Stimulated activated CD8-positive, alpha-beta memory T cell treated with anti-CD3 and anti-CD28 coated beads, Interleukin-2, amount 100 ng/mL, for 1 hour (primary cell): ENCODE measurements at places on chromosomes 16 and 17.

DNA sequence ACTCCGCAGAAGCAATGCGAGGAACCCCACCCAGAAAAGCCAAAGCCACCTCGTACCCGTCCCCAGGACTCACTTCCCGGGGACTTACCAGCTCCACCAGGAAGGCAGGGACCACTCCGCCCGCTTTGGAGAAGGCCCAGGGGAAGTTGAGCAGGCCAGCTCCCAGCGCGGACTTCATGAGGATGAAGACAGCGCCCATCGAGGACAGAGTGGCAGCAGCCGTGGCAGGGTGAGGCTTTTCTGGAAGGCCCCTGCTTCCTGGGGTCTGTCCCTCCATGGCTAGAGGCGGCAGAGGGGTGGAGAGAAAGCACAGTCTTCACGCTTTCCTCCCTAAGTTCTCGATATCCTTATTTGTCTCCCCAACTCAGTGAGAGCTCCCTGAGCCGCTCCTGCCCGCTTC lies 714 bp downstream of the SLC38A8 start:
- no peak for DNase-seq

GRCh38 chr17:57475796-57476195 lies 219.5 kb downstream of the MSI2 start:
- DNase-seq: no peak

DNA sequence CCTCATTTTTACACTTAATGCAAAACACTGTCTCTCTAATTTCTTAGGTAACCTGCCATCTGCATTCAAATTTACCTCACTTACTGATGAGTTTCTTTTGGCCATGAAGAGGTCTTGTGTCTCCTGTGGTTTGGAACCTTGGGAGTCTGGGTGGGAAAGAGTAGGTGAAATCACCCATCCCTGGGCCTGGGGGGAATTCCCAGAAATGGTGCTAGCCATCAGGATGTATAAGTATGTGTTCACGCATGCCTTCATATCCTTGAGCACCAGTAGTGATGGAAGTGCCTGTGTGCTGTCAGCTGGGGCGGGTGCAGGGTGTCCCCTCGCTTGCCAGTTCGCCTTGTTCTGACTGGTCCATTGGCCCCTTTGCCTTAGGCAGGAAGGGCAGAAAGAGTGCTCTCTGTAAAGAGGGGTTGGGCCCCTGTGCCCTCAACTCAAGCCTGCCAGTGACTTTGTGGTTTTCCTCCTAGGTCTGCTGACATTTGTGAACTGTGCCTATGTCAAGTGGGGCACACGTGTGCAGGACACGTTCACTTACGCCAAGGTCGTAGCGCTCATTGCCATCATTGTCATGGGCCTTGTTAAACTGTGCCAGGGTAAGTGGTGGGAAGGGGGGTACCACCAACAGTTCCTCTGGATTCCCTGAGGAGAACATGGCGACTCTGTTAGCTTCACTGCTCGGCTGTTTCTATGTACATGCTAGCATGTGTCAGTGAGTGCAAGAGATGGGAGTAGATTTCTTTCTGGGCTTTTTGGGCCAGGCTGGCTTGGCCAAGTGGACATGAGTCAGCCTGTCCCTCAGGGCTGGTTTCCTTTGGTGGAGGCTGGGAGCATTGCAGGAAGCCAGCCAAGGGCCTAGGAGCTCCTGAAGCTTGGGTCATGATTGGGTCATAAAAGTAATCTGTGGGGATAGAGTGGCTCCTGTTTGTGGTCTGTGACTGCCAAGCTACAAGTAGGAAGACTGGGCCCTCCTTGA lies 23.2 kb downstream of the SLC7A6OS start:
- DNase-seq: no peak

GRCh38 chr17:76501018-76501826 lies at the start of gene RHBDF2:
Gene RHBDF2, minus strand, starts transcription at chr17:76501423. Its CDS starts 19,899 bp downstream, at chr17:76481524.
- peak; percentile 98 for DNase-seq

- no peak for DNase-seq
Observed at GRCh38 chr16:73317321-73317857, 269.5 kb upstream of the ZFHX3 start.

DNA sequence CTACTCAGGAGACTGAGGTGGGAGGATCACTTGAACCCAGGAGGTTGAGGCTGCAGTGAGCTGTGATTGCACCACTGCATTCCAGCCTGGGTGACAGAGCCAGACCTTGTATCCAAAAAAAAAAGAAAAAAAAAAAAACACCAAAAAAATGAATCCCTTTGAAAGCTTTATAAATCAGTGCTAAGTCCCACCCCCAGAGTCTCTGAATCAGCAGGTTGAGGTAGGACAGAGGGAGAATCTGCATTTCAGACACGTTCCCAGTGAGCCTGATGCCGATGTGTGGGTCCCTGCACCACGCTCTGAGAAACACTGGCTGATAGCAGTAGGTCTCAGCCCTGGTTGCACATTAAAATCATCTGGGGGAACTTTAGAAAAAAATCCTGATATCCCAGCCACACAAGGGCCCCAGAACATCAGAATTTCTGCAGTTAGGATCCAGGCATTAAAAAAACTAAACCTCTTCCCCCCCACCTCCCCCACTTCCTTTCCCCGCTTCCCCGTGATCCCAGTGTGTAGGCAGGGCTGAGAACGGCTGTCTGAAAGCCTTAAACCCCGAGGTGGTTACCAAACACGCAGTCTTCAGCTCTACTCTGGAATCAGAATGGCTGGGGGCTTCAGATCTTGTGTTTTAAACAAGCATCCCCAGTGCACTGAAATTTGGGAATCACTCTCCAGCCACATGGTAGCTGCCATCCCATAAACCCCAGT lies 27.3 kb upstream of the GPRC5B start:
- DNase-seq: no peak

GRCh38 chr16:69049146-69049545 lies 56.3 kb upstream of the HAS3 start:
- no peak for DNase-seq

GRCh38 chr16:29910819-29911675 lies 10.8 kb downstream of the ASPHD1 start:
- no peak for DNase-seq

DNA sequence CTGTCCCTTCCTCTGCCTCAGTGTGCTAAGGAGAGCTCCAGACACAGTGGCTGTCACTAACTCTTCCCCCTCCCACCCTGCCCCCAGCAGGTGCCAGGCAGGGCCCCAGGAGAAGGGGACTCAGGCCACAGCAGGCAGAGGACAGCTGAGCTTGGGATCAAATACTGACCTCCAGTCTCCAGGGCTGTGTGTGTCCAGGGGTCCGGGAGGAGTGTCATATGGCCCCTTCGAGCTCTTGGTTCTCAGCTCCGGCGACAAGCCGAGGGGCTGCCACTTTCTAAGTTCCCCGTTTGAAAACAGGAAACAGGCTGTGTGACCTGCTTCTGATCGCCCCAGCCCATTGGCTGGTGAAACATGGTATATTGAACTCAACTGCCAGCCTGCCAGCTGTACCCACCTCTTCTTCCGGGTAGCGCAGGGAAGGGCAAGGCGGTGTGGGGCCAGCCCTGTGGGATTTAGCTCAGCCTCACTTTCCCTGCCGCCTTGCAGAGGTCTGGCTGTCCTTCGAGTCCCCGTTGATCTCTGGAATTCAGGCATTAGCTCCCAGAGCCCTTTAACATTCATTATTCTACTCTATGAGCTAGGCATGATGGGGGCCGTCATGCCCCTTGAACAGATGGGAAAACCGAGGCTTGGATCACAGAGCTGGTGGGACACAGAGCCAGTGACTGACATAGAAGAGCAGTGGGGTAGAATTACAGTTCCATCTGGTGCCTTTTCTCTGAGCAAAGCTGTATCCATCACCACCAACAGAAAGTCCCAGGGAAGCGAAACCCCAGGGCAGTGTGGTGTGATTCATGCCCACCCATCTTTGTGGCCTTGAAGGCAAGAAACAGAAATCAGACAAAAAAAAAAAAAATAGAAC lies at the start of gene SNX20:
Gene SNX20, minus strand, starts transcription at position 292 of the 865 bp plus-strand sequence. CDS start 3,786 bp downstream, outside the sequence.
- DNase-seq: peak; percentile 35

DNA sequence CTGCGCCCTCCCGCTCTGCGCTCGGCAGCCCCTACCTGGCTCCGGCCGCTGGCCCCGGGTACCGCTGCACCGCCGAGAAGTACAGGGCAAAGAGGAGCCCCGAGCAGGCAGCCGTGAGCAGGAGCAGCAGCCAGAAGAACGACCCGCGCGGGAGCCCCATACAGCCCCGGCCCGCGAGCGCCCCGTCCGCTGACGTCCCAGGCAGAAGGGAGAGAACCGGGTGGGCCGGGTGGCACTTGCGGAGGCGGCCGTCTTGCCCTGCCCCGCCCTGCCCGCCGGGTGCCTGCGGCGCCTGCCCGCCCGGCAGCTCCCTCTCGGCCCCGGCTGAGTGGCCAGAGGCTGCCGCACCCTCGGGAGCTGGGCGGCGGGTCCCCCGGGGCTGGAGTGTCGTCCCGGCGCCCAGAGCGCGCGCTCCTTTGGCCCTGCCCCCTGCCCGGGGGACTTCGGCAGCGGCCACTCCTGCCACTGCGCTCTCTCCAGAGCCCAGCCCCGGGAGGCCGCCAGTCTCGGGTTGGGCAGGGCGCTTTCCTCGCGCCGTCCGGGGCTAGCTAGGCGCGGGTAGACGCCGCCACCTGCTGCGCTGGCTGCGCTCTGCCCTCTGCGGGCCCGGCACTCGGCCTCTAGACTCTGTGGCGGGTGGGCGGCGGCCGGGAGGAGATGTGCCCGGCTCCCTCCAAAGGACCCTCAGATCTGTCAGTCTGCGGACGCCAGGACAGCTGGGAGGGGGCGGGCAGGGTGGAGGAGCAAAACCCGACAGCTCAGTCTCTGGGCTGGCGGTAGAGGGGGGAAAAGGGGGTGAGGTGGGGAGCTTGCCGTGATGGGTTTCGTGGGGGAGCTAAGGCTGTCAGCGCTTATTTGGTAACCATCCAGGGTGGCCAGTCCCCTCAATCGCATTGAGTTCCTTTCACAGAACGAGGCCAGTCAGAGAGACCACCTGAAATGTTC lies at the start of gene ST6GALNAC2:
Gene ST6GALNAC2, minus strand, starts transcription at position 212 of the 945 bp plus-strand sequence. Its CDS starts 52 bp downstream, at position 160.
- DNase-seq: no peak

GRCh38 chr17:18259621-18260331 lies 686 bp upstream of the MIEF2 start:
- no peak for DNase-seq

DNA sequence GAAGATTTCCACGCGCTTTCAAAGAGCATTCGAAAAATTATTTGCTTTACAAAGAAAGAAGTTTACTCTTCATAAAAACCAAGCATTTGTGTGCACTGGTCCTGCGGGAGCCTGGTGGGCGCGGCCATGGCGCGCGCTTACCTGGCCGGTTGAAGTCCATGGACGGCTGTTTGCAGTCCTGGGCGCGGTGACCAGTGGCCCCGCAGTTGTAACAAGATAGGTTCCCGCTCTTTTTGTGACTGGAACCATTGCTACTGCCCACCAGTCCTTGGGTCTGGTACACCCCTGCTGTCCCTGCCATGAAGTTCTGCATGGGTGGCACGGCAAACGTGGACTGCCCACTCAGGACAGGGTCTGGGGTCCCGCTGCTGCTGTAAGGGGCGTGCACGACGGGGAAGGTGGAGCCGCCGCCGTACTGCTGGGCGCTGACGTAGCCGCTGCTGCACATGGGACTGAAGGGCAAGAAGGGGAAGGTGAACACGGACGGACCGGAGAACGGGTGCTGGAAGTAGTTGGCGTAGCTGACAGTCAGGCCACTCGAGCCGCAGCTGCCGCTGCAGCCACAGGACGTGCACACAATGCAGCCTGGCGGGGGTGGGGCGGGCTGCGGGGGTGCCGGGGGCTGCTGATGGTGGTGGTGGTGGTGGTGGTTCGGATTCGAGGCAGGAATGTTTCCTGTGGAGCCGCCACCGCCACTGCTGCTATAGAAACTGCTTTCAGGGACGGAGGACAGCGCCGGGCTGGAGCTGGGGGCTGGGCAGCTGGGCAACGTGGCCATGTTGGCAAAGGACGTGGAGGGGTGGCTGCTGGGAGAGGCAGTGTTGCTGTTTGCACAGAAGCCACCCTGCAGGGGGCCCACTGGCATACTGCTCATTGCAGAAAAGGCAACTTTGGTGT lies 19.5 kb downstream of the MAP1LC3B start:
- no peak for DNase-seq

GRCh38 chr17:71180801-71181385 lies 939.9 kb upstream of the SOX9 start:
- no peak for DNase-seq

DNA sequence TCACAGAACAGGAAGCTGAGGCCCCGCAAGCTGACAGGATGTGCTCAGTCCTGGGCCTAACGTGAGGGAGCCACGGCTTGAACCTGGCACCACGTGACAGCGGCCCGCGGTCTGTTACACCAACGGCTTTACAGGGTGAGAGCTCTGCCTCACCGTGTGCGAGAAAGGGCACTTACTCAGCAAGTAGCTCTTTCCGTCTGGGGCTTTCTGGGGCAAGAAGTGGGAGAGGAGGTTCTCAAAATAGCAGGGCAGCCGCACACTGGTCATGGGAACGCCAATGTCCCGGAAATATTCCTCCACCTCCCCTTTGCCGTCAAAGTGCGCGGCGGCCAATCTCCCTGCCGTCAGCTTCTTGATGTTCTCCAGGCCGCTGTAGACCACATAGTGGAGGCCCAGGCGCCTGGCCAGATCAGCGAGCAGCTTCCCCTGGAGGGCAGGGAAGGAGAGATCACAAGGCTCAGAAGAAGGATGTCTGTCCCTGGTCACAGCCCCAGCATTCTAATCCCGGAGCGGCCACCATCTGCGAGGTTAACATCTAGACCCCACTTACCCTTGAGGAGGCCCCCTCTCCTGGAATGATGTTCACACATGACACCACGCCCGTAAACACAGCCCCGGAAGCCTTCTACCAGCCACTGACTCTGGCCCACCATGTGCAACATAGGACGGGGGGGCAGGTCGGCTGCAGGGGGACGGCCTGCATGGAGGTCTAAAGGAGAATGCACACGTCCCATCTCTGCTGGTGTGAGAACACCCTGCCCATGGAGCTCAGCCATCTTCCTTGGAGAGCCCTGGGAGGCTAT lies 8.2 kb downstream of the NMRAL1 start:
- DNase-seq: peak; percentile 50

DNA sequence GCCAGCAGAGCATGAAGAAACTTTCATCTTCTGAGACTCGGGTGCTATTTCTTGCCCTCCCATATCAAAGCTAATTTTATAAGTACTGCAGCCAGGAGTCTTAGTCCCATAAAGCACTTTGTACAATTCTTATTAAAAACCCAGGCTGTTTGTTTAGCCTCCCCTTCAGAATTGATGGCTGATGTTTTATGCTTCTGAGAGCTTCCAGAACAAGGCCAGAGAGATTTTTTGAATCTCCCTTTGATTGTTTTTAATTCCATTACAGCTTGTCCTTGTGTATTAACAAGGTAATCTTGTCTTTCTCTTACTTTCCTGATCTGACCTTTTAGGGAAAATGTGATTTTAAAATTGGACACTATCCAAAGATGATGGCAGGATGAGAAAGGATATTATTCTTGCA lies 16.3 kb downstream of the COQ7 start:
- DNase-seq: no peak

GRCh38 chr17:21525464-21526130 lies 149.4 kb downstream of the KCNJ12 start:
- DNase-seq: no peak
